ENCODE measurements at places on chromosomes 11 and 22. TPM values are rescaled to one million over a fixed set of nuclear protein-coding genes. Genes with fewer than 3 reads are reported as not detected.

The FLRT1 gene
- not detected for total RNA-seq

The SLC25A18 gene
- not detected for total RNA-seq

The TSGA10IP gene
- total RNA-seq = not detected

The SPDYC gene
- total RNA-seq = not detected

- no peak overlapping the region for H3K27ac ChIP-seq
- DNase-seq = no peak
- H3K4me3 ChIP-seq = no peak overlapping the region
- H3K36me3 ChIP-seq = no peaks in the 10 kb centered on the region
- peaks cover 10% of the 10 kb centered on the region for H3K4me1 ChIP-seq
These were observed 32.2 kb downstream of the C22orf31 start for GRCh38 chr22:29029202-29030000.

- no peak overlapping the region for H3K27ac ChIP-seq
- no peak for DNase-seq
- H3K4me1 ChIP-seq = peaks cover 81% of the 10 kb centered on the region
These were observed 16.8 kb upstream of the ADSL start for GRCh38 chr22:40329466-40329865.

- no peak overlapping the region for H3K27ac ChIP-seq
- no peak overlapping the region for H3K4me3 ChIP-seq
- H3K4me1 ChIP-seq = no peaks in the 10 kb centered on the region
- H3K36me3 ChIP-seq = no peaks in the 10 kb centered on the region
- DNase-seq = no peak
These were observed 10.4 kb upstream of the RCN1 start for GRCh38 chr11:32080361-32080980.

GRCh38 chr11:132126973-132127899 is 756.8 kb downstream of the NTM start:
- DNase-seq = no peak
- no peak overlapping the region for H3K4me3 ChIP-seq
- no peaks in the 10 kb centered on the region for H3K27me3 ChIP-seq
- no peaks in the 10 kb centered on the region for H3K4me1 ChIP-seq
- no peak overlapping the region for H3K27ac ChIP-seq

DNA sequence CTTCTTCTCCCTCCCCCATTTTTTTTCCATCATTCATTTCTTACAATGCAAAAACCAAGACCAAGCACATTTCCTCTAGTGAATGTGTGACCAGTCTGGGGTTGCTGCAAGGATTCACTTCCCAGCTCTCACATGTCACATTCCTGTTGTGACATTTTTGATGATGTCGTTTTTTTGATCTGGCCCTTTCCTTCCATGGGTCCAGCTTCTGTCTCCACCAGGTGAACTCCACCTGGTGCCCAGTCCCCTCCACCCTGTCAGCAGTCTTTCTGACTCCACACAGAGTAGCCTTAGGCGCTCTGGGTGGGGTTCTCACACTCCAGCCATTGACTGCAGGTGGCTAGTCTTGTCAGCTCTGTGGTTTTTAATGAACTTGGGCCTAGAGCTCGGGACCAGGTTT is 15.6 kb downstream of the PANX1 start:
- no peaks in the 10 kb centered on the region for H3K27me3 ChIP-seq
- no peak overlapping the region for H3K4me3 ChIP-seq
- H3K36me3 ChIP-seq = no peaks in the 10 kb centered on the region
- H3K27ac ChIP-seq = no peak overlapping the region

GRCh38 chr11:97890466-97890865 is 1130.3 kb upstream of the CNTN5 start:
- DNase-seq = no peak
- H3K4me3 ChIP-seq = no peak overlapping the region

Data from activated CD8-positive, alpha-beta memory T cell treated with anti-CD3 and anti-CD28 coated beads, Interleukin-2, amount 10 ng/mL, durations not matched to agents 7 days and 5 days (primary cell).